ENCODE measurements at places on chromosomes 12 and 14.

- DNase-seq, result no peak
Measured at GRCh38 chr12:1466481-1467154, 127.8 kb downstream of the FBXL14 start.

- DNase-seq, result no peak
Measured at GRCh38 chr12:66441905-66442559, 139.7 kb downstream of the HELB start.

DNA sequence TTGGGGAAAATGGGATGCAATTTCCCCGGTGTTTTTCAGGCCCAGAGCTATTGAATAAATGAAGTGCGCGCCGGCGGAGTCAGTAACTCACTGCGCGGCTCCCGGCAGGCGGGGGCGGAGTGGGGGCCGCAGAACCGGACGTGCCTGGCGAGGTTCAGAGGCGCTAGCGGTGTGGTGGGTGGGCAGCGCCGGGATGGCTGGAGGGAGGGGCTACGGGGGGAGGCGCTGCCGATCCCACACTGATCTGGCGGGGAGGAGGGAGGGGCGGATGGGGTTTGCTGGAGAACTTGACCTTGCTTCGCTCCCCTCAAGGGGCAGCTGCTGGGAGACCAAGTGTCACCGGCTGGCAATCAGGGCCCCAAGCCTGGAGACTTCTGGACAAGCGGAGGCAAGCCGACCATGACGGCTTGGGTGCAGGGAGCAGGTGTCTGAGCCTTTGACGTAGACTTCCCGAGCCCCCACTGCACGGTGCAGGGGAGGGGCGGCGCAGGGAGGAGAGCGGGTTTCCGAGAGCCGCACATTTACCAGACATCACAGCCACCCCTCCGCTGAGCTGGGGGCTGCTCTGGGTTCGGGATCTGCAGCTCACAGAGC, 174.1 kb upstream of the RTL1 start:
- DNase-seq, result no peak

GRCh38 chr12:25687226-25687625, 134.1 kb upstream of the LMNTD1 start:
- DNase-seq, result no peak

GRCh38 chr12:52944683-52945388, 4.1 kb upstream of the KRT18 start:
- no peak for DNase-seq

- no peak for DNase-seq
Measured at GRCh38 chr12:8867786-8868185, 45.4 kb downstream of the A2ML1 start.

DNA sequence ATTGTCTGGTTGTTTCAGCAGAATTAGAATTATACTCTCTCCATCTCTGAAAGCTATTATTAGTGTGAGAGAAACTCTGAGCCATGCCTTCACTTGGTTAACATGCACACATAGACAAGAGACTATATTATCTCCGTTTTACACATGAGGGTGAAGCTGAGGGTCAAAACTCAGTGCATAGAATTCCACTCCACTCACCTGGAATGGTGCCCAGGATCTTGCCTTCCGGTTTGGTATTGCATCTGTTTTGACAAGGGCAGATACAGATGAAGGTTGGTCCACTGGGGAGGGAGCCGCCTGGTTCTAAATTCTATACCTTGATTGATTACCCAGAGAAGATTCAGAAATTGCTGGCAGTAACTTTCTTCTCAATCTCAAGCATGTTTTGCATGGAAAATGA, 149.5 kb upstream of the PELI2 start:
- DNase-seq, result no peak

DNA sequence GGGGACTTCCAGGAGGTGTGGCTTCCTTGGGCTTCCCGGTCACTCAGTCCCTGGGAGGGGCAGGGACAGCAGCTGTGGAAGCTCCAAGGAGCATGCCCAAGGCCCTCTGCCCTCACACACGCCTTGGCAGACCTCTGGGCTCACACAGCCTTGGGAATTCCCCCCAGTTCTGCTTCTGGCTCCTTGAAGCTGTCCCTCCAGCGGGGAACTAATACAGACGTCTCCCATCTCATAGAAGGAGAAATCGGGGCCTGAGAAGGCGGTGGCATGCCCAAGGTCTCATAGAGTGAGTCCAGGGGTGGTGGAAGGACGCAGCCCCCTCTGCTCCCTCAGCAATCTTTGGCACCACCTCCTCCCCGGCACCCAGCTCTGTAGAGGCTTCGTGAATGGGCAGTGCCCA, 15.7 kb upstream of the TMEM119 start:
- DNase-seq, result no peak

DNA sequence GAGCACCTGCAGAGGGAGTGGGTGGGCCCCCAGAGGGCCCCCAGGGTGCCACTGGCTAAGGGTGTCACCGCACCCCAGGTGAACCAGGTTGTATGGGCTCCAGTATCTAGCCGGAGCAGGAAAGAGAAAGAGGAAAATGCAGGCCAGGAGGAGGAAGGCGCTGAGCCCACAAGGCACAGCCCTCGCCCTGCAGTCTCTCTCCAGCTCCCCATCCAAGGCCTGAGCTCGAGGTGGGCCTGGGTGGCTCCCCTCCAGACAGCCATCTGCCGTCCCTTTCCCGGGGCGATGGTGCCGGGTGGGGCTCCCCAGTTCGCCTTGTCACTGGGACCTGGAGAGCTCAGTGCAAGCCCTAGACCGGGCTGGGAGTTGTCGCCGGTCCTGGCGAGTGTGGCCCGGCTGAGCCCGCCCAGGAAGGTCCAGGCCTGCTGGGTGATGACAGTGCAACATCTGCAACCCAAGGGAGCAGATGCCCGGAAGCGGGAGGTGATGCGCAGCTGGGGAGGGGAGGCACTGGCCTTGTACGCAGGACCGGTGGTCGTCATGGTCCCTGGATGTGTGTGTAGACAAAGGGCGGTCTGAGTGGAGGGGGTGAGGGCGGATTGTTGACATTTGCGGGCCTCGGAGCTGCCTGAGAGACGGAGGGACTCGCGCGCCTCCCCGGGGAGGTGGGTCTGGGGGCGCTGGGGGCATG, 716 bp downstream of the TMEM179 start:
- no peak for DNase-seq

DNA sequence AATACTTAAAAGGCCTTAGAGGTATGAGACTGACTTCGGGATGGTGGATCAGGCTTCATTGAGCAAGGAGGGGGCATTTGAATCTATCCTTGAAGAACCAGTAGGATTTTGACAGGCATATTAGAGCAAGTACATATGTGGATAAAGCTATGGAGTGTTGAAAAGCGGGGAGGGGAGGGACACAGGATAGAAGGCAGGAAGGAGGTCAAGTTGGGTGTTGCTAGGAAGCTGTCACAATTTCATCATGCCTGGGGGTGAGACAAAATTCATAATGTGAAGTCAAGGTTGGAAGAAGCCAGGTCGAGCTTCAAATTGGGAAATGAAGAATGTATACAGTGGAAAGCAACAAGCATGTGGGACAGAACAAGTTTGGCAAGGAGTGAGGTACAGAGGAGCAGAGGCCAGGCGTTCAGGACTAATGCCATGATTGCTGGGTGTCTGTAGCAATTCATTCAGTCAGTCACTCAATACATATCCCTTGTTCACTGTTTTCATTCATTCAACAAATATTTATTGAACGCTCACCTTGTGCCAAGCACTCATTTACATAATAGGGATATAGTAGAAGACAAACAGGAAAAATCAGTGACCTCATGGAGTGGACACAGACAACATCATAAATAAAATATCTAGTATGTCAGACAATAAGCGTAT, 58.3 kb upstream of the LTA4H start:
- no peak for DNase-seq

Data from HCT116 (cell line).